ENCODE measurements at places on chromosomes 13 and 19.
A peak's percentile ranks its signal among the peaks of the same experiment; 100 is the strongest.

DNA sequence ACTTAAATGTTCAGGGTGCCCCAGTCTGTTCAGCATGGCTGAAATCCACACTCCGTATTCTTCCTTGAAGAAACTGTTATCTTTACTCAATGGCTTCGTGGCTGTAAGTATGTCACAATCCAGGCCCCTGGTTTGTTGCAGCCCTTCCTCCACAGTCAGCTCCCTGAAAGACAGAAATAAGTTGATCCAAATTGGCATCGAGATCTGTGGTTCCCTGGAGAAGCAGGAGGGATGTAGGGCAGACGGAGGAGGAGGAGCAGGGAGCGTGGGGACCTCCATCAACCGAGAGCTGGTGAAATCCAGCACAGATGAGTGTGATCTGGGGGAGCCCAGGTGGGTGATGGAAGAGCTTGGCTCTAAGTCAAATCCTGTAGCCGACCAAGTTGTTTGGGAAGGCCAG, 304 bp downstream of the TSPAN16 start:
- no peak for DNase-seq

- no peak for DNase-seq
Observed at GRCh38 chr13:25462301-25463125, 90.7 kb downstream of the ATP8A2 start.

GRCh38 chr13:32903720-32904119, 112.5 kb upstream of the KL start:
- no peak for DNase-seq

- no peak for DNase-seq
Observed at GRCh38 chr19:35098413-35099049, 17.1 kb upstream of the FXYD3 start.

DNA sequence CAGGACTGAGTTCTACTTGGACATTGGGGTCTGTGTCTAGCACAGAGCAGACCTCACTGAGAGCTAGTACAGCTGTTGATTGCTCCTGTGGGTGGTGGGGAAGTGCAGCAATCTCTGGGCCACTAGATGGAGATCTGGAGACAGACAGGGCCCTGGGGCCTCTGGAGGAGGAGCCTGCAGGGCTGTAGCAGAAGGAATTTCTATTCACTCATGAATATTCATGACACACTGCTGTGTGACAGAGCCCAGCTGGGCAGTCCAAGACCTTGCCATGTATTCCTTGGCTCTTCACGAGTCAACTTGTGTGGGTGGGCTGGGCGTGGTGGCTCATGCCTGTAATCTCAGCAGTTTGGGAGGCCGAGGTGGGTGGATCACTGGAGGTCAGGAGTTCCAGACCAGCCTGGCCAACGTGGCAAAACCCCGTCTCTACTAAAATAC, 37.5 kb downstream of the SUGP2 start:
- peak; percentile 94 for DNase-seq

DNA sequence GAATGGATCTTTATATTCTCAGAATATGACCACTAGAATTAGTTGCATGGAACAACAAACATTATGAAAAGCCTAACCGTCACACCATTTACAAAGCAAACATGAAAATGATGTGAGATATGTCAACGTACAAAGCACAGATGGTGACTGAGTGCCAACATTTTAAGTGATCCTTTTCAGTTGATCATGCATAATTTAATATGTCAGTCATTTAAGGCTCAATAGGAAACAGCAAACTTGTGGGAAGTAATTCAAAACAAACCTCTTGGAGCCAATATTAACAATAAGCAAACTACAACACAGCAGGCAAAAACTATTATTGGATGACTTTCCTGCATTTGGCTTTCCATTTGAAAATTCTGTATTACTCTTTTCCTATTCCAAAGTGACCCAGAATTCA, 277.6 kb downstream of the SLITRK6 start:
- DNase-seq = no peak

DNA sequence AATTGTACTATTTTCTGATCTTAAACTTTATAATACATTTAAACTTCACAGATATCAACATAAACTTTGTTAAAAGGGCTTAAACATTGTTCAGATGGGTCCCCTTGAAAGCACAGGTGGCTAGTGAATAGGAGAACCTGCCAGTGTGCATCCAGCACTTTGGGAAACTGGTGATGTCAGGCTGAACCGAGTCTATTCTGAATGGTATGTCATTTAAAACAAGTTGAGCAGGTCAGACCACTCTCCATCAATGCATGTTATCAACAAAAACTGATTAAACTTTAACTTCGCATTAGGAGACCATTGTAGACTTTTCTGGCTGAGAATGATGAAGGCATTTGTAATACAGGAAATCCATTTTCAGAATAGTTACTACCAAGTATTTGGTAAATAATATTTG, 50.1 kb upstream of the FREM2 start:
- no peak for DNase-seq

DNA sequence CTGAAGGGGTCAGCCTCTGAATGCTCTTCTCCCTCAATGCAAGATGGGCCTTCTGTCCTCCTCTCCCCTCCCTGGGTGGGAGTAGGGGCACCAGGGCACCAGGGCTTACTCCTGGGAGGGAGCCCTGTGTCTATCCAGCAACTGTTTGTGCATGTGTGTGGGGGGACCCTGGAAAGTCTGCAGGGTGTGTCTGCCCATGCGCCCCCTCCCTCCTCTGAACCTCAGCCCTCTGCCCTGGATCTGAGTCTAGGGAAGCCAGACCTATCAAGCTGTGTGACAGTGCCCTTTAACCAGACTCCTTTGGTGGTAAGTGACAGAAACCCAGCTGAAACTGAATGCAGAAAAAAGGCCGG, 213.3 kb upstream of the ZNF536 start:
- DNase-seq = no peak

- peak; percentile 41 for DNase-seq
Observed at GRCh38 chr19:8552810-8553209, 24.4 kb downstream of the MYO1F start.

DNA sequence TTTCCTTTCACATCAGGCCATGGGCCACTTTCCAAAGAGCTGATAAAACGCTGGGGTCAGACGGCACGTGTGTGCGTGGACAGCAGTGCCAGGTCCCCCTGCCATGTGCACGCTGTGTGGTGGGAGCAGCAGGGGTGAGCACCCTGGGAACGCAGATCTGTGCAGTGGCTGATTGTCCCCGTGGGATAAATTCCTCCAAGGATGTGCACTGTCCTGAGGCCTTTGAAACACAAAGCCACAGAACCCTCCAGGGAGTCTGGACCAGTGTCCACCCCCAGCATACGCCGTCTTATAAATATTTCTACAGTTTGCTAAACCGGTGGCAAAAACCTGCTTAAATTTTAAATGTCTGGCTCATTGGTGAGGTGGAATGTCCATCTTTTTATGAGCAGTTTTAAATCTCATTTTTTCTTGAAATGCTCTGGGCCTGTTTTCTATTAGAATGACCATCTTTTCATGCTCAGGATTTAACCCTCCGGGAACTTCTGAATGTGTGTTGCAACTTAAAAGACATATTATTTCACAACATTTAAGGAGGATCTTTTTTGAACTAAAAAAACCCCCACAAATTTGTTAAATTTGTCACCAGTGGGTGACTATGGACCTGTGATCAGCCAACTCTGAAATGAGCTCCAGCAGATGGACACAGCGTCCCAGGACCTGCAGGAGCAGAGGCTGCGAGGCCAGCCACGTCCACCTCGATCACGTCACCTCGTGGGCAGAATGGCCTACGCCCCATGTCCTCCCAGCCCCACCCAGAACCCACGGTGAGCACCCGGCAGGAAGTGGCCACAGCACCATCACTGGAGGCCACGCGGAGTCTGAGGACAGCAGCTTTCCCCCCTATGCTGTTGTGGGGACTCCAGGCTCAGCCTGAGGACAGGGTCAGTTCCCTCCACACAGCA, 68.6 kb downstream of the RASA3 start:
- peak; percentile 60 for DNase-seq

GRCh38 chr13:33167491-33167890, 118.1 kb downstream of the STARD13 start:
- no peak for DNase-seq

- DNase-seq = no peak
Observed at GRCh38 chr13:44842158-44842557, 147.1 kb downstream of the NUFIP1 start.

- no peak for DNase-seq
Observed at GRCh38 chr13:40530961-40531360, 135.5 kb downstream of the FOXO1 start.

- no peak for DNase-seq
Observed at GRCh38 chr13:46016216-46016615, 36.3 kb downstream of the ZC3H13 start.

DNA sequence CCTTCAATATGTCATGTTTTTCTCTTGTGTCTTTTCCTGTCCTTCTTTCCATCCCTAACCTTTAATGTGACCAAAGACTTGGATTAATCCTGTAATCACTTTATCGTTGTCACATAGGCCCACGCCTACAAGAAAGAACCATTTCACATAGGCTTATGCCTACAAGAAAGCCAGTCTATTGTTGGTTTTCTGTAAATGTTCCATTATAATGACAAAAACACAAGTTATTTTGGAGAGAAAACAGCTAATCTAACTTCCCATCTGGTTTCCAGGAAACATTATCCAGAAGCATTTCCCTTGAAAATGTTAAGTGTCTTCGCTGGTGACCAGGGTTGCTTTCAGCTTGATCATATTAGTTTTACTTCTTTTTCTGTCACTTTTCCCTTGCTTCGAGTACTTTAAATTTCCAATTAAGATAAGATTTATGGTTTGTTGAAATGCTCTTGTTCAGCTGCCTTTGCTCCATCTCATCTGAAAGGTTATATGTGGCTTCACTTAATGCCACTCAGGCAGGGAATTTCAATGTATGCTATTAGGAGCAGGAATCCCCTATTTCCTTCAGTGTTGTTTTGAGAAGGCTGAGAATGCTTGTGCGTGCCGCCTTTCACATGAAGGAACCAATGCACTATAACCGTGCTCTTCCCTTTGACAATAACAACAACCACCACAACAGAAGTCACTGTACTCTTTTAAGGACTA, 708.2 kb downstream of the EFNB2 start:
- DNase-seq = no peak

DNA sequence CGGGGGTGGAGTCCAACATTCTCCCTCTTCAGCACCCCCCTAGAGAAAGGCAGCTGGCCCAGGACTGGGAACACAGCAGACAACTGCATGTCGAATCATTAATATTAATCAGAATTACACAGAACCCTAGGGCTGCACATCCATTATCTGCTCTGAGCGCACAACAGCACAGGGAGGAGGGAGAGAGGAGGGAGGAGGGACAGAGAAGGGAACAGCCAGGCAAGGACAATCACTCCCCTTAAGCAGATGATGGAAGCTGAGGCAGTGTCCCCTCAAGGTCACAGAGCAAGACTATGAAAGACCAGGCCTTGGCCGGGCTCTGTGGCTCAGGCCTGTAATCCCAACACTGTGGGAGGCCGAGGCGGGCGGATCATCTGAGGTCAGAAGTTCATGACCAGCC, 25.7 kb downstream of the TLE6 start:
- no peak for DNase-seq

DNA sequence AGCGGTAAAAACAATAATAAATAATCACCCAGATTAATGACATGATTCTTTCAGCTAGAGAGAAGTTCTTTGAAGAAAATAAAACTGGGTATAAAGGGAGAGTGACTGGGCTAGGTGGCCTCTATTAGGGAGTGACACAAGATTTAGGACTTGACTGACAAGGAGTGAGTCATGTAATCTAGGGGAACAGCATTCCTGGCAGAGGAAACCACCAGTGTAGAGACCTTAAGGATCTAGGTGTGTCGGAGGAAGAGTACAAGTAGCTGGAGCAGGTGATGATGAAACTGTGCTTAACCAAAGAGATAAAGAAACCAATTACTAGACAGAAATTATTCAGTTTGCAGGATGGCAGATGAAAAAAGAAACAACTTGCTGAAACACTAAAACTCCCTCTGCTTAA, 248.0 kb downstream of the RFC3 start:
- DNase-seq = no peak

GRCh38 chr13:108816375-108816774, 187.0 kb downstream of the MYO16 start:
- DNase-seq = no peak

GRCh38 chr13:42735010-42735409, 46.4 kb upstream of the FAM216B start:
- no peak for DNase-seq

GRCh38 chr19:47679251-47679900, 33.8 kb upstream of the EHD2 start:
- no peak for DNase-seq

DNA sequence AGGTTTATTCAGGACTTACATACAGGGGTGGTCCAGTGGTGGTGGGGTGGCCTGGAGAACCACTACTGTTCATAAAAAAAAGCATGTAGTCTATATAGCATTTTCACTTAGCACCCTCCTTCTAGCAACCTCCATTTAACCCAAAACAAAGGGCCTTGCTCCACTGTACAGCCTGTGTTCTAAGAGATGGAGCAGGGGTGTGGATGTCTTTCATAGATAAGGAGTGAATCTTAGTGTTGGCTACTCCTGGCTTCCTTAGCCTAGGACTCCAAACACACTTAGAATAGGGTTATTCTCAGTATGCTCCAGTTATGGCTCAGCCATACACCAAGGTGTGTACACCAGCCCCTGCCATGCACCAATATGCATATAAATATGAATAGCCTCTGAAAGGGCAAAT, 95.2 kb downstream of the ELF1 start:
- DNase-seq = no peak

DNA sequence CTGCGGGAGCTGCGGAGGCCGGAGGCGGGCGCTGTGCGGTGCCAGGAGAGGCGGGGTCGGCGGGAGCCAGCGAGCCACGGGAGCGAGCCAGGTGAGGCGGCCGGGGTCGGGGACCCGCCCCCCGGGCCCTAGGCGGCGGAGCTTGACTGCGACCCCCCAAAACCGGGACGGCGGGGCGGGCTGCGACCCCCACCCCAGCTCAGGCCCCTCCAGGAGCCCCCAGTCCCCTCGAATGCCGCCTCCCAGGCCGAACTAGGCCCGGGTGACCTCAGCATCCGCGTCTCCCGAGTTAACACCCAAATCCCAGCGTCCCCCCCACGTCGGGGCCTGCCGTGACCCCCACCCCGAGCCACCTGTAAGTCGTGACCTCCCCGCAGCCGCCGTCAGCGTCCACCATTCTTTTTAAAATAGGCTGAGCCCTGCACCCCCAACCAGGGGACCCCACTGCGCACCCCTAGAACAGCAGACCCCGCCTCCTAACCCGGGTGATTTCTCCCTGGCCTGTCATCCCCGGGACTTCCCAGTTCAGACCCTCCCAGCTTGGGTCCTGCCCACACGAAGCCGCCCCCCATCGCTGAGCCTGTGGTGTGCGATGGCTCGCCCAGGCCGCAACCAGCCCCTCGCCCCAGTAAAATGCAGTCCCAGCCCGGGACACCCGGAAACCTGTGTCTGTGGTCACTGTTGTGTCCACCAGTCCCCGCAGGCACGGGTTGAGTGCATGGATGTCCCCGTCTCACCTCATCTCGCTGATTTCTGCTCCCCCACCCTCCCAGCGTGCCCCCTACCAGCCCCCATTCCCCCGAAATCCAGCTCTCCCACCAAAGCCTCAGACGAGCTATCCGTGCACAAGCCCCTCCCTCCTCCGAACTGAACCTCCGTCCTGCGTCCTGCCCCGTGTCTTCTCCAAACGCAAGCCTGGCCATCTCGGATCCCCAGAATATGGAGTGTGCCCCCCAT, 551 bp downstream of the FZR1 start:
- DNase-seq = peak; percentile 55
